ENCODE measurements at places on chromosomes 5 and 9. TPM values are rescaled to one million over a fixed set of nuclear protein-coding genes. Genes with fewer than 3 reads are reported as not detected.

DNA sequence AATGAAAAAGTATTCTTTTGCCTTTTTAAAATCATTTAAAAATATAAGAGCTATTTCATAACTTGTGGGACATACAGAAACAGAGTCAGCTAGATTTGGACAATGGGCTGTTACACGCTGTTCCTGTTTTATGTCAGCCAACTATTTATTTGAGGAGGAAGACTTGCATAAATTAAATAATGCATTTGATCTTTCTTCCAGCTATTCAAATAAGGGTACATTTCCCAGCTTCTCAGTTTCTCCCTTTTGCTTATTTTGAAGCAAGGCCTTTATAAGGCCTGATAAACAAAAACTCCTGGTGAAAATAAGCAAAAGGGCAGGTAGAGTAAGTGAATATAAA, 6.5 kb downstream of the STOM start:
- no peak for DNase-seq

Gene CFAP90
- not detected for total RNA-seq

Gene GRXCR2
- not detected for total RNA-seq

Gene TMEM215
- total RNA-seq: not detected

- no peak for DNase-seq
Observed at GRCh38 chr5:22938362-22938761, 85.2 kb upstream of the CDH12 start.

Gene LCN1
- total RNA-seq: not detected

Gene HRCT1
- total RNA-seq: not detected

Gene ALAD
- 16.1 TPM for total RNA-seq

- peak; percentile 23 for DNase-seq
Observed at GRCh38 chr5:112210430-112211005, 208.6 kb downstream of the EPB41L4A start.

DNA sequence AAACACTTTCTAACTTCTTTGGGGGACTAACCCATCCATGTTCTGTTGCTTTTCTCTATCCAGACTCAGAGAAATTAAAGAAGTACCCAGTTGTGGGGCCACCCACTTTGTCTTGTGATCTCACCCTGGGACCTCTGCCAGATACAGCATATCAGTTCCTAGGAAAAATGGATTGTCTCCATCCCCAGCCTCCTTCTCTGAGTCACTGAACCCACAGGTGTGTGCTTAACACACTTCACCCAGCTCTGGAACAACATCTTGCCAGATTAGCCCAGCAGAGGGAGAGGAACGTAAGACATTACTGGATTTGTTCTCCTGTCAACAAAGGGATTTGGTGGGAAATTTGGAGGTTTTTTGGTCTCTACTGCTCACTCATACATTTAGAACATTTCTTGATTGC, 19.2 kb downstream of the FAM240B start:
- no peak for DNase-seq

DNA sequence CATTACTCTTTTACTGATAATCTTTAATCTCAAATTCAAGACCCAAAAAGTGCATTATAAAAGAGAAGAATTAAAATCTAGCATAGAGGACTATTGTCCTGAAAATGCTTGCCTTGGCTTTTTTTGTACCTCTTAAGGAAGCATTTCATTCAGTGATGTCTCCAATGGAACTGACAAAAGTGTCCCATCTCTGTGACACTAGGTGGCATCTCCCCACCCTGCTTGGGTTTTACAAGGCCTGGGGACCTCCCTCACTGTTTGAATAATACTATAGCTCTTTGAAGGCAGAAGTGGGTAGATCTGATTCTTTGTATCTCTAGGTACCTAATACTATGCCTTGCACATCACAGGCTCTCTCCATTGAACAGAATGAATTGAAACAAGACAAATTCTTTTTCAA, 180.6 kb downstream of the EPB41L4A start:
- DNase-seq: peak; percentile 8

DNA sequence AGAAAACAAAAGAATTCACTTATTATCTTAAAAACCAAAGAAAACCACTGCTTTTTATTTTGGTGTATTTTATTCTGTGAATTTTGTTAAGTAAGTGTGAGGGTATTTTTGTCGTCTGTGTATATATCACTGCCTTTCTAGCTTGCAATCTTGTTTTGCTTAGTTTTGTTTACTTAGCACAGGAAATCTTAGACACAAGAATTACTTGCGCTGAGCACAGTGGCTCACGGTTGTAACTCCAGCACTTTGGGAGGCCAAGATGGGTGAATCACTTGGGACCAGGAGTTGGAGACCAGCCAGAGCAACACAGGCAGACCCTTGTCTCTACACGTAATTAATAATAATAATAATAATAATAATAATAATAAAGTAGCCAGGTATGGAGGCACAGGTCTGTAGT, 230.3 kb downstream of the PAPPA start:
- no peak for DNase-seq

Gene ANKRD18A
- 8.1 TPM for total RNA-seq

DNA sequence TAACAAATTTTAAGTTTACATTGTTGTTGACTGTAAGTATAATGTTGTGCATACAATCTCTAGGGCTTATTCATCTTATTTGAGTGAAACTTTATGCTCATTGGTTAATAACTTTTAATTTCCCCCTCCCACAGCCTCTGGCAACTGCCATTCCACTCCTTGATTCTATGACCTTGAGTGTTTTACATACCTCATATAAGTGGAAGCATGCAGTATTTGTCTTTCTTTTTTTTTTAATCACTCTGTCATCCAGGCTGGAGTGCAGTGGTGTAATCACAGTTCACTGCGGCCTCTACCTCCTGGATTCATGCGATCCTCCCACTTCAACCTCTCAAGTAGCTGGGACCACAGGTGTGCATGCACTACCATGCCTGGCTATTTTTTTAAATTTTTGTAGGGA, 83.9 kb downstream of the KCTD16 start:
- no peak for DNase-seq

DNA sequence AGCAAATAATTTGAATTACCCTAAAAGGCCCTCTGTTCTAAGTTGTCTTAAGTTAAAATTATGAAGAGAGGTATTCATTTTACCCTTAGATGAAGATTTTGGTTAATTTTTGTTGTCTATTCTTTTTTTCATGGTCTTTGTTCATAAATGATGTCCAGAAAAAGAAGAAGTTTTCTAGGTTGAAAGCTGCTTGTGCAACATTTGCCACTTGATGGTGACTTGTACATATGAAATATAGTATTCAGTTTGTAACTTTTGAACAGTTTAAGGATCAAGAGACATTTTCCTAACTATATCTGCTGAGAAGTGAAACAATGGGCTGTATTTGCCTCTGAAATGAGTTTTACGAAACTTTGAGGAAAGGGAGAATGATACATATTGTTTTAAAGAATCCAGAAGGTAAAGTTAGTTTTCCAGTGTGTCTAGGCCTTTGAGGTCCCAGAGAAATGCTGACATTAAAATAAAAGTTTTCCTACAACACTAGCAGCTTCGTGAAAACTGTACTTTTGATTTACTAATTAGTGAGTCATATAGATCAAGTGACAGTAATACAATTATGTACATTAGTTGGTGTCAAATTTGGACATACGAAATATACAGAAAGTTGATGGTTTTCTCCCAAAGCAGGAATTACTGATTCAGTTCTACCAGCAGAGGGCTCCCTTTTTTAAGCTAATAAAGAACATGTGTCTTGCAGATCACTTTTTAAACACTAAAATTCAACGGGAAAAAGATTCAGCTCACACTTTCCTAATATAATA, 70.5 kb downstream of the PIK3R1 start:
- DNase-seq: no peak

- DNase-seq: no peak
Observed at GRCh38 chr5:95672641-95673040, 10.2 kb downstream of the SPATA9 start.

- DNase-seq: no peak
Observed at GRCh38 chr9:38053697-38054461, 15.1 kb downstream of the SHB start.

Gene PITX1
- total RNA-seq: 0.25 TPM

- DNase-seq: no peak
Observed at GRCh38 chr5:176884571-176884890, 14.6 kb downstream of the HK3 start.

DNA sequence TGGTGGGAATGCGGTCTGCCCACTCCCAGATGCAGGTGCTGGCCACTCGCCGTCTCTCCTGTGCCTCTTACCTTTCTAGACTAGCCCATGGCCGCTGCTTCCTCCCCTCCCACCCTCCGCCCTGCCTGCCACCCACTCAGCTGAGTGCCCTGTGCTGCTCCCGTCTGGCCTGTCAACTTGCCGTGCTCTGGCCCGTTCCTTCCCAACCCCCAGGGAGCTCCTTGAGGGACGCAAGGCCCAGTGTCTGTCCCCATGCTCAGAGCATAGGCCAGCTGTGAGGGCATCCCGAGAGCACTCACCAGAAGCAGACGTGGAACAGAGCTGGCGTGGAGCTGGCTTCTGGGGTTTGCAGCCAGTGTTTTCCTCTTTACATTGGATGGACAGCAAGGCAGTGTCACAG, 20.2 kb downstream of the HNRNPH1 start:
- no peak for DNase-seq

- no peak for DNase-seq
Observed at GRCh38 chr5:113336975-113337374, 97.8 kb downstream of the TSSK1B start.

- DNase-seq: no peak
Observed at GRCh38 chr9:136316896-136317676, 10.3 kb upstream of the GPSM1 start.

GRCh38 chr9:81898851-81899250, 29.4 kb upstream of the SPATA31D4 start:
- no peak for DNase-seq

Gene PCAT7
- not detected for total RNA-seq

Data from activated naive CD4-positive, alpha-beta T cell treated with anti-CD3 and anti-CD28 coated beads for 36 hours (primary cell).